ENCODE measurements at places on chromosomes 11 and 22. TPM values are rescaled to one million over a fixed set of nuclear protein-coding genes. Genes with fewer than 3 reads are reported as not detected.
A peak's percentile ranks its signal among the peaks of the same experiment; 100 is the strongest.

KRTAP5-11 gene
- total RNA-seq: not detected

FXYD2 gene
- 22.9 TPM for total RNA-seq

KCNE3 gene
- 22.9 TPM for total RNA-seq

CSNK2A3 gene
- total RNA-seq: 0.92 TPM

IFITM10 gene
- total RNA-seq: 8.5 TPM

LIF gene
- 0.08 TPM for total RNA-seq

GATD1 gene
- 37.2 TPM for total RNA-seq

FJX1 gene
- 1.2 TPM for total RNA-seq

- H3K36me3 ChIP-seq: no peaks in the 10 kb centered on the region
- no peak overlapping the region for H3K27ac ChIP-seq
- H3K27me3 ChIP-seq: no peaks in the 10 kb centered on the region
- H3K4me1 ChIP-seq: no peaks in the 10 kb centered on the region
Measured at GRCh38 chr22:47218671-47219070, 456.2 kb downstream of the TBC1D22A start.

DNA sequence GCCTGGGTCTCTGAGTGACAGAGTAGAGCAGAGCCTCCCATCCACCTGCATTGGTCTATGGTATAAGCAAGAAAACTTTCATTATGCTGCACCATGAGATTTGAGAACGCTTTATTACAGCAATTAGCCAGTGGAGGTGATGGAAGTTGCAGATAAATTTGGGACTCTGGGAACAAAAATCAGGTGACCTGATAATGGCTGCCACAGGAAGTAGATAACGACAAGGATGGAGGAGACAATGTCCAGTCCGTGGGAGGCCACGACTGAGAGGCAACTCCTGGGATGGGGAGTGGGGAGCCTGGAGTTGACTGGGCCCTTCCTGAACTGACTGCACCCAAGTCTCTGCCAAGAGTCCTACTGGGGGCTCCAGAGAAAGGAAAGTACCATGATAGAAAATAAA, 4.7 kb downstream of the MRGPRD start:
- no peak overlapping the region for H3K4me3 ChIP-seq
- DNase-seq: no peak
- H3K4me1 ChIP-seq: no peaks in the 10 kb centered on the region
- H3K27ac ChIP-seq: no peak overlapping the region
- no peaks in the 10 kb centered on the region for H3K36me3 ChIP-seq
- H3K27me3 ChIP-seq: no peaks in the 10 kb centered on the region

GRCh38 chr11:30365793-30366517, 43.1 kb downstream of the ARL14EP start:
- H3K36me3 ChIP-seq: no peaks in the 10 kb centered on the region
- DNase-seq: no peak
- no peaks in the 10 kb centered on the region for H3K4me1 ChIP-seq
- no peak overlapping the region for H3K27ac ChIP-seq
- H3K4me3 ChIP-seq: no peak overlapping the region
- H3K27me3 ChIP-seq: no peaks in the 10 kb centered on the region

DNA sequence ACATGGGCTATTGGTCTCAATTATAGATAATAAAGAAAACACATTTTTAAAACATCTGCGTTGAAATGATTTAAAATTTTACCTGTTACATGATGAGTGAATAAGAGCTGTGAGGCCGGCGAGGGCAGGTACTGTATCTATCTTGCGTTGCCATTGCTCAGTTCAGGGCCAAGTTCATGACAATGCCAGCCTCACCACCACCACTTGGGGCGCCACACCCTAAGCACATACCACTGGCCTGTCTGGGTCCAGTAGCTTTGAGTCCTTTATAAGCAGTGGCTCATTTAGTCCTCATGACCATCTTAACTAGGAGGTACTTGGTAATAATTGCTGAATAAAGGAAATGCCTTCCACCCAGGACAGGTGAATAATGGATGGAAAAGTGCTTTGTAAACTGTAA, 14.5 kb upstream of the MB start:
- H3K27me3 ChIP-seq: no peaks in the 10 kb centered on the region
- no peak for DNase-seq
- no peak overlapping the region for H3K4me3 ChIP-seq
- no peaks in the 10 kb centered on the region for H3K4me1 ChIP-seq
- no peak overlapping the region for H3K27ac ChIP-seq

DNA sequence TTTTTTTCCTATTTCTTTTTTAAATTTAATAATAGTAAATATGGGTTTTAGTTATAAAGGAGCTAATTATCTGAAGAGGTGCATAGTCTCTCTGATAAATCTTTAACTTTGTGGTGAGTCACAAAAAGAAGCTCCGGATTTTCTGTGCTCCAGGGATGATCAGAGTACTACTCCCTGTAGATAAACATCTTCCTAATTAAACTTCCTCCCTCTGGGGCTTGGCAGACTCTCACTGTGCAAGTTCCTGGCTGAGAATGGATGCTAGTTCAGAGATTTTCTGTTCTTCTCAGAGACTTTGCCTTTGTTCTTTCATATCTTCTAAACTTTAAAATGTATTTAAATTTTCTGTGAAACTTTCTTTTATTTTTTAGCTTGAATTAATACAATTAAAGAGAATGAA, at the start of gene OR10G7:
Gene OR10G7, minus strand, starts transcription at position 72 of the 400 bp plus-strand sequence. CDS start 2,324 bp downstream, outside the sequence.
- no peak within 1 kb of the TSS for H3K27ac ChIP-seq
- H3K4me1 ChIP-seq: no peaks in the 10 kb centered on the region
- H3K36me3 ChIP-seq: no peaks in the 10 kb centered on the region
- H3K4me3 ChIP-seq: no peak within 1 kb of the TSS
- no peaks in the 10 kb centered on the region for H3K27me3 ChIP-seq

GRCh38 chr22:24424001-24424900, 3.1 kb upstream of the ADORA2A start:
- no peaks in the 10 kb centered on the region for H3K27me3 ChIP-seq
- H3K36me3 ChIP-seq: no peaks in the 10 kb centered on the region
- no peak for DNase-seq
- H3K4me3 ChIP-seq: peak overlapping the region; percentile 2

- H3K4me1 ChIP-seq: peaks cover 5% of the 10 kb centered on the region
- no peak for DNase-seq
- H3K36me3 ChIP-seq: peaks cover 6% of the 10 kb centered on the region
- no peak overlapping the region for H3K4me3 ChIP-seq
Measured at GRCh38 chr22:19090183-19090582, 32.0 kb downstream of the DGCR2 start.

DNA sequence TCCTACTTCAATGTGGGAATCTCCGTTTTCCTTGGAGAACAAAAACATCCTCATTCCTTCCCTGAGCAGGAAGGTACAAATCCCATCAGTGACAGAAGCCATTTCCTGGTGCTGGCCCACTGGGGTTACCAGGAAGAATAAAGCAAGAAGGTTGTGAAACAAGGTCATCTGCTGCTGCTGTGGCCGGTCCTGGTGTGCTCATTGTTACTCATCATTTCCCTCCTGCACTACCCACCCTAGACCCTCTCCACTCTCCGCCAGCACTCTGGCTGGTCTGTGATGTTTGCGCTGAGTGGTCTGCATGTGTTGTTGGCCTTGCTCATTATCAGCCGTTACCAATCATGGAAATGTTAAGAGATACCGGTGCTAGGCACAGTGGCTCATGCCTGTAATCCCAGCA, 37.0 kb downstream of the OSBP2 start:
- no peaks in the 10 kb centered on the region for H3K27me3 ChIP-seq
- no peak for DNase-seq
- H3K4me3 ChIP-seq: no peak overlapping the region

GRCh38 chr11:23995891-23996290, 501.0 kb upstream of the LUZP2 start:
- H3K4me1 ChIP-seq: no peaks in the 10 kb centered on the region
- DNase-seq: no peak
- H3K27me3 ChIP-seq: no peaks in the 10 kb centered on the region
- H3K4me3 ChIP-seq: no peak overlapping the region

DNA sequence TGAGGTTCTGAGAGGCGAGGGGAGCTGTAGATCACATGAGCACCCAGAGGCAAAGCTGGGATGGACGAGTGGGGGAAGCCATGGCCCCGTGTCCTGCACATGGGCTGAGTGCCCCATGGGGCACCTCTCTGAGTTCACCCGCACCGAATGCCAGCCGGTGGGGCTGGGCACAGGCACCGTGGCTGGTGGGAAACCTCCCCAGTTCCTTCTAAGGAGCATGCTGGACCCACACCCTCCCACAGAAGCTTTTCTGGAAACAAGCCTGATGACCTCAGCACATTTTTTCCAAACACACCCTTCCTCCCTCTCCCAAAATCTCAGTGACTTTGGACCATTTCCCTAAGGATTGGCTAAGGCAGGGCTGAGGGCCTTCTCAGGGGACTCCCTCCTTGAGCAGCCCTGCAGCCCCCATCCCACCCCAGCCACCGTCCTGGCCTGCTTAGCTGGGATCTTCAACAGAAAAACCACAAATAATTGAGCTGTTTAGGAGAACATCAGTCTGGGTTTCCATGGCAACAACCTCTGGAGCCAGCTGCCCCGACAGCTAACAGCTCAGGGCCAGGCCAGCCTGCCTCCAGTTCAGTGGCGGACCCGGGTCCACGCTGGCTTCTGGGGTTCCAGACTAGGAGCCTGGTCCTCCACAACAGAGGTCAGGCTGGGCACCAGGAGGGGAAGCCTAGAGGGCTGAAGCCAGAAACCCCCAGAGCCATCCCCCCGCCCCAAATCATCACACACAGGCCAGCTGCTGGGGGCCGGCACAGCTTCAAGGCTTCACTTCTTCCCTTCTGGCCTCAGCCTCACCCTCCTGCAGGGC, 18.1 kb upstream of the LINC01488 start:
- no peak overlapping the region for H3K27ac ChIP-seq
- no peaks in the 10 kb centered on the region for H3K27me3 ChIP-seq
- no peaks in the 10 kb centered on the region for H3K36me3 ChIP-seq
- H3K4me1 ChIP-seq: no peaks in the 10 kb centered on the region
- H3K4me3 ChIP-seq: no peak overlapping the region

DNA sequence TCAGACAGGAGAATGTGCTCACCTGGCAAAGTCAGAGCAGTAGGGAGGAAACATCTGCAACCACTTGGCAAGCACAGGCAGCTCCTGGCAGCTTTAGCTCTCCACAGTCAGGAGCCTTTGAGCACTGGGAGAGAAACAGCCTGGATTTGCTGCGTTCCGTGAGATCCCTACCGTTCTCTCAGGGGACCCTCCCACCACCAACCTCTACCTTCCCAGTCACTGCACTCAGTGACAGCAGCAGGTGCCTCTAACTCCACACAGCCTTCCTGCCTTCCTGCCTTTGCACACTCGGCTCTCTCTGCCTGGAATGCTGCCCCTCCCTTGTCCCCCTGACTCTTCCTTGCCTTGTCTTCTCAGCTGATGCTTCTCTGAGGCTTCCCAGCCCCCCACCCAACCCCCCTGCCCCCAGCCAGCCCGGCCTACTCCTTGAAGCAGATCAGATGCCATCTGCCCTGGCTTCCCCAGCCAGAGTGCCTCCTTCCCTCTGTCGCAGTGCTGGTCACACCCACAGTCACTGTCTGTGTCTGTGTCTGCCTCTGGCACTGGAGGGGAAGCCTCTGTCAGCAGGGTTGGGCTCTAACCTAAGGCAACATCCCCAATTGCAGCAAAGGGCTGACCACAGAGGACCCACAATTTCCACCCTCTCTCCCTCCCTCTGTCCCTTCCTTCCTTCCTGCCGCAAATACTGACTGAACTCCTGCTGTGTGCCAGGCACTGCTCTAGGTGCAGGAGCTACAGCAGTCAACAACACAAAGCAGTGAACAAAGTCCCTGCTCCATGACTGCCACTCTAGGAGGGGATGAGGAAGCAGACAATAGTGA, 14.9 kb upstream of the TSKU start:
- DNase-seq: no peak
- no peaks in the 10 kb centered on the region for H3K36me3 ChIP-seq
- peak overlapping the region; percentile 91 for H3K27ac ChIP-seq
- peak overlapping the region; percentile 58 for H3K4me3 ChIP-seq
- H3K4me1 ChIP-seq: peaks cover 27% of the 10 kb centered on the region

DNA sequence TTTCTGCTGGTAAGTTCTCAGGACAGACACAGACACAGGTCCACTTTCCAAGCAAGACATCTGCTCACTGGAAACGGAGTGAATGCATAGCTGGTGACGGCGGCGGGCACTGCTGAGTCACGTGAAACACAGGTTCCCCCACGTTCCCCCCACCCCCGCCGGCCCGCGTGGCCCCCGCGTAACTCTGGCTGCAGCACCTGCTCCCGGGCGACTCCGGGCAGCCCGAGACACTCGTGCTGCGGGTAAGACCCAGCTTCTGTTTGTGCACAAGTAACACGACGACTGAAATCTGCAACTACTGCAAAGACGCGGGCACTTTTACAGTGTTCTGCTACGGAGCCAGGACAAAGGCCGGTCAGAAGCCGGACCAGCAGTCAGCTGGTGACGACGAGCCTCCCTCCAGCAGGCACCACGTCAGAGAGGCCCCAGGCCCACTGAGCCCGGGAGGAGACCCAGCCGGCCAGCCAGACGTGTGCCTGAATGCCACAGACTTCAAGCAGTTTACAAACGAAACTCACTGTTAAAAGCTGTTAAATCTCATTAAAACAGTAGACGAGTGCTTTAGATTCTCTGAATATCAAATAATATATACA, 12.9 kb upstream of the ARFGAP3 start:
- no peak overlapping the region for H3K4me3 ChIP-seq
- H3K27me3 ChIP-seq: no peaks in the 10 kb centered on the region
- H3K27ac ChIP-seq: no peak overlapping the region
- H3K36me3 ChIP-seq: peaks cover 8% of the 10 kb centered on the region

- no peak for DNase-seq
- peak overlapping the region; percentile 93 for H3K27ac ChIP-seq
- H3K4me3 ChIP-seq: no peak overlapping the region
- H3K4me1 ChIP-seq: peaks cover 59% of the 10 kb centered on the region
Measured at GRCh38 chr11:7524462-7525235, 10.8 kb downstream of the PPFIBP2 start.

DNA sequence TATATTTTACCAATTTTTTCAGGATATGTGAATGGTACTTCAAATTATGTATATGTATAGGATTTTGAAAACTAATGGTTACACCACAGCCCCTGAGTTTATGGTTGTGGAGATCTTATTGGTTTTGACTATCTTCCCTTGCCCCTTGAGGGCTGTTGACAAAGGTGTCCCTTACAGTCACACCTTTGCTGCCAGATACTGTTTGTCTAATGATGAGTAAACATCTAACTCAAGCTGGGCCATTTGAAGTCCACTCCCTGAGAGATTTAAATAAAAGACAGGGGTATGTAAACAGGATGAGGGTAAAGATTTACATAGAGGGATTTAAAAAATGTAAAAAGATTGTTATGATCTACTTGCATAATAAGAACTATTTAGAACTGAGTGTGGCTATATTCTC, 38.9 kb upstream of the LUZP2 start:
- H3K4me3 ChIP-seq: no peak overlapping the region
- H3K27me3 ChIP-seq: no peaks in the 10 kb centered on the region
- H3K36me3 ChIP-seq: no peaks in the 10 kb centered on the region

DNA sequence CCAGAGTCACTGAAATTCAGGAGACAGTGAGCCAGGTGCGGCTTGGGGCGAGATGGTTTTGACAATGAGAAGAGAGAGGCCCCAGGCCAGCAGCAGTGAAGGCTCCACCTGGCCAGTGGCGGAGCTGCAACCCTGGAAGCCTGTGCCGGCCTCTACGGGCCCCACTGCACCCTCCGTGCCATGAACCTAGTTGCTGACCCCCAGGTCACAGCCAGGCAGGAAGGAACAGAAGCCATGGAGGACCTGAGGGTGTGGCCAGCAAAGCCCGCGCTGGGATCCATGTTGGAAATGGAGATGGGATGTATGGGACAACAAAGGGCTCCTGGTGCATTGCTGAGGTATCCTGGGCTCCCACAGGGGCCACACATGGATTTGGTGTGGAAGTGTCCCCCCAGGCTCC, 1528.5 kb downstream of the BRD1 start:
- no peaks in the 10 kb centered on the region for H3K4me1 ChIP-seq
- H3K4me3 ChIP-seq: no peak overlapping the region
- peaks cover 4% of the 10 kb centered on the region for H3K27me3 ChIP-seq
- H3K27ac ChIP-seq: no peak overlapping the region

Measured in liver (tissue), 10 donors.